ENCODE measurements at places on chromosomes 2 and 18.

DNA sequence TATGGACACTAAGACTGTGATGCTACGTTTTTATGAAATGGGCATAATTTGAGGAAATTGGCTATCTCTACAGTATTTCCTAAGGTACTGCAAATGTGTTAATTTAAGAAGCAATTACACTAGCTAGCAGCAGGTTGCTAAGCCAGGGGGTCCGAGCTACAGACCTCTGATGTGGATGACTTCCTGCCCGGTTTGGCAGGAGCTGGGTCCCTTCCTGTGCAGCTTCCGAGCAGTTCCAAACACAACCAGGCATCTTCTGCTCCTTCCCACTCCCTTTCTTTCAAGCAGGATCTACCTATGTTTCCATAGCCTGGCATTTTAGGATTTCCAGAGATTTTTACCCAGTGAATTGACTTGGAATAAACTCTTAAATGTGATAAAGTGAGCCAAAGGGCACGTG lies 55.7 kb downstream of the SCN2A start:
- no peak for DNase-seq

DNA sequence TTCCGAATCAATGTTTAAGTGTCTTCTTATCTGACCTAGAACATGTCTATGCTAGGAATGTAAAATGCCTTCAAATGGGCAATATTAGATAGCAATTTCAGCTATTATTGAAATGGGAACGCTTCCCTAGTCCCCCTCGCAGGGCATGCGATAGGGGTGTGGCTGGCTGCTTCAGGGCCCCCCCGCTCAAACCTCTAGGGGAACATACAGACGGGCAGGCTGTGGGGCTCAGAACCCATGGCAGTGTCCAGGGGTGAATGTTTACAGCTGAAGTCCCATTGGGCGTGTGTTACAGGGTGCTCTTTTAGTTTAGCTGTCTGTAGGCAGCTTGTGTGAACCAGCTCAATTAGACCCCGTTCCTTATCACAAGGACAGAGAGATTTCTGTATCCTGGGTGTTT lies 315.9 kb downstream of the DSEL start:
- DNase-seq = no peak

DNA sequence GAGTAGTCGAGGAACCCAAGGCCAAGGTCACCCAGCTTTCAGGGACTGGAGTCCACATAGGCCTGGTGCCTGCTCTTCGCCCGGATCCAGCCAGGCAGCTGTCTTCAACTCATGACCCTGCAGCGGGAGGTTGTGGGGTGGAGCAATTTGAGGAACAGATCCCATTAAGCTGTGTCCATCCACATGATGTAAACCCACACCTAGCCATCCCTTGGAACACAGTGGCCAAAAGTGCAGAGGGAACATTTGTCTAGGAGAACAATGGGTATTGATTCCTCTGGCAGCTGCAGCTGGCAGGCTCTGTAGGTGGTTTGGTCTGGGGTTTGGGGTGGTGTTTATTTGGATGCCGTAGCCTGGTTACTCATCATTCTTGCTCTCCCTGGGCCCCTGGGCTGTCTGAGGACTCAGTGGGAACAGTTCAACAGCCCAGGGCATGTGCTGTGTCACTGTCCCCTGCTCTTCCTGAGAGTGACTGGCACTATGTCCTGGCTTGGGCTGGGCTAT lies 99.4 kb downstream of the TFCP2L1 start:
- no peak for DNase-seq

GRCh38 chr2:239266434-239266766 lies 134.4 kb downstream of the HDAC4 start:
- no peak for DNase-seq

- DNase-seq = no peak
These were observed 11.8 kb upstream of the FTCDNL1 start for GRCh38 chr2:199862788-199863187.

- no peak for DNase-seq
These were observed 7.7 kb downstream of the ASB18 start for GRCh38 chr2:236256366-236256985.

- DNase-seq = no peak
These were observed 175.2 kb downstream of the SMAD7 start for GRCh38 chr18:48775372-48776155.

DNA sequence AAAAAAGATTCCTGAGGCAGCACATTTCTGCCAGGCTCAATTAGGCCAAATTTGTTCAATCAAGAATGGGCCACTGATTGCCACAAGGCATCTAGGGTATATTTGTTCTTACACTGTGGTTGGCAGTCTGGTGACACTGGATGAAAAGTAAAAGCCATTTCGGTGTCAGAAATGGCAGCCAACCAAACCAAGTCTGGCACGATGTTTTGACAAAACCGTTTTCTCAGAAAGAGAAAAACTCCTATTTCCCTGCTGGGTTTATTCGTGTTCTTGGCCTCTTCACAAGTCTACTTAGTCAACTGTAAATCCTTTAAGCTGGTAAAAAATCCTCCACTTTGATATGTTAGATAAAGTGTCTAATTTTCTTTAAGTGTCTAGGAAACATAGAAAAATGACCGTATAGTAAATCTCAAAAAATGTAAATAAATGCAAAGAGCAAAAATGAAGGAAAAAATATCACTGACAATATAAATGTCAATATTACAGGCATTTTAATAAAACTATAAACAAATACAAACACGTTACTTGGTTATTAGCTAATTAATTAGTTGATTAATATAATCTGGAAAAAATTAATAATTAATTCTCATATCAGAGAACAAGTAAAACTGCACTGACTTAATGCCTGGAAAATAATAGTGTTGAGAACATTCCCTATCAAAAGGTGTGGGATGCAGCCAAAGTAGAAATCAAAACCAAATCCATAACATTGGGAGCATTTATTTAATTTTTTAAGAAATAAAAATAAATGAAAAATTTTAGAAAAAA lies 182.0 kb upstream of the ZNF804A start:
- DNase-seq = no peak

DNA sequence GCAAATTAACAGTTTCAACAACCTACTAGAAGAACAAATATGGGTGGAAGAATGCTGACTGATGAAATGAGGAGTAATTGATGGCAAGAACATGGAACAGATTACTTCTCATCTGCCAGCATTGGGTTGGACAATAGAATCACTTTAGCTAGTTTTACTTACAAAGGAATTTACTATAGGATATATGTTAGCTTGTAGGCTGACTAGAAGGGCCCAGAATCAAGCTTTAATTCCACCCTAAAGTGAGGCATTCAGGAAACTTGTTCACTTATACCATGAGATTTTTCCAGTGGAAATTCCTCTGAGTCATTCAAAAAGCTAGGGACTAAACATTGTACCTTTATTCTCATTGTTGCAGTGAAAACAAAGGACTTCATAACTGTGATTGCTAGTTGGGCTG lies 5.0 kb upstream of the ZSWIM2 start:
- no peak for DNase-seq
